ENCODE measurements at places on chromosomes 12 and 14.
A peak's percentile ranks its signal among the peaks of the same experiment; 100 is the strongest.

DNA sequence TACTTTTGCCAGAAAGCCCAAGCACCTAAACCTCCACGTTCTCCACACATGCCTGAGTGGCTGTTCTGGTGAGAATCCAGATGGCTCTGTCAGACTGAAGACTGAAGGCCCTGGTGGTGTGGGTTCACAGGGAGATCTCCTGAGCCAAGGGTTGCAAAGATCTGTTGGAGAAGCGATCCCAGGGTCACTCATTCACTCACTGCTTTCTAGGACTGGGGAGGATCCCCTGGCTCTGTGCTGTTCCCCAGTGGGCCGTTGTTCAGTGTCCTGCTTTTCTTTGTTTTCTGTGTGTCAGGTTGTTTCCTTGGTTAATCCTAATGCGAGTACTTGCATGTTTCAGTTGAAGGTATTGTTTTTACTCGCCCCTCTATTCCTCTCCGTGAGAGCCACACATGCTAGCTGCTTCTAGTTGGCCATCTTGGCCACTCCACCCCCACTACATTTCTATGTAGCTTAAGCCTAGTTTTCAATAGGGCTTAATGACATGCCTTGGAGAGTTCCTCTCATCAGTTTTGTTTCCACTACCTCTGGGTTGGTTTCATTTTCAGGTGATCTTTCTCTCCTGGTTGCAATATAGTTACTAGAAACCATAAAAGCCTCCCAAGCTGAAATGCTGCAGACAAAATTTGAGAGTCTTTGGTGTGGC is 144.5 kb upstream of the SLC38A2 start:
- DNase-seq = no peak

DNA sequence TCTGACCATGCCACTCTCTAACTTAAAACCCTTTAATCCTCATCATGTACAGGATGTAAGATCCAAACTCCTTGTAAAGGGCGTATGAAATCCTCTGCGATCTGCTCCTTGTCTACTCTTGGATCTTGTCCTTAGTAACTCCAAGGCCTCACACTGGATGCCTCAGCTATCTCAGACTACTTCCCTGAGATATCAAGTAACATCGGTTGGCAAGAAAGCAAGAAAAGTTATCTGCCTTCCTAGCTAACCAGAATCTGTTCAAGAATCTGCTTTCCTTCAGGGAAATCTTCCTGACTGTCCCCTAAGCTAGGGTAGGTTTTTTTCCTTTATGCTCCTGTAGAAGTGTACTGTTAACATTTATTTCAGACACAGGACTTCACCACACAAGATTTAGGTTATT is 82.6 kb downstream of the TAOK3 start:
- DNase-seq = no peak

- peak; percentile 4 for DNase-seq
Observed at GRCh38 chr12:85036234-85036707, at the start of the genes LRRIQ1 and TSPAN19. TSS of gene LRRIQ1 (plus strand) at chr12:85036351. CDS start at chr12:85038177, 1,826 bp downstream. TSS of gene TSPAN19 (minus strand) at chr12:85036277. CDS start at chr12:85029946, 6,331 bp downstream.

DNA sequence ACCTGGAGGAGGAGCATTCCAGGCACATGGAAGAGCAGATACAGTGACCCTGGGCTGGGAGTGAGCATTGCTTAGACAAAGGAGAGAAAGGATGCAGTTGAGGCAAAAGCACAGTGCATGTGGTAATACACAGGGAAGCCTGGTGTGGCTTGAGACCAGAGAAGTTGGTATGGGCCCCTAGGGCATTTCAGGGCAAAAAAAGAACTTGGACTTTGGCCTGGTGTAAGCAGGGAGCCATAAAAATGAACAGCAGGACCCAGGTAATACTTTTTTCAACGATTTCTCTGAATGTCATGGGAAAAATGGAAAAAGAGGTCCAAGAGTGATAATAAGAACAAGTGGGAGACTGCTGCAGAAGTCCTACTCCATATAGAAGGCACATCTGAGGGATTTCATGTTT is 163.9 kb downstream of the ASCL4 start:
- DNase-seq = no peak

DNA sequence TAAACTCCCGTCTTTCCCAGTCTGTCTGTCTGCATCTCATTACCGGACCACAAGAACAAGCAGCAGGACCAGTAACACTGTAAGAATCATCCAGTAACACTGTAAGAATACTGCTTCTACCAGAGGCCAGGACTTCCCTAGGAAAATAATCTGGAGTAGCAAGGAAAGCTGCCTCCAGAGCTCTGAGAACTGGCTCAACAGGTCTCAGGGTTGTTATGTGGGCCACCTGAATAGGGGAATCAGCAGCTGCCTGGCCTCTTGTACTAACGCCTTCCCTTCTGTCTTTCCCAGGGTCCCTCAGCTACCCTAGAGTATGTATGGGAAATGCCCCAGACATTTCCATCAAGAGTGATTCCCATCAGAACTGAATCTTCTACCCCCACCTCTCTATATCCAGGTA is 954 bp upstream of the SLC39A2 start:
- no peak for DNase-seq

GRCh38 chr14:38206689-38207376 is 871 bp upstream of the SSTR1 start:
- DNase-seq = no peak

- DNase-seq = peak; percentile 6
Observed at GRCh38 chr14:74038020-74038859, 19.1 kb downstream of the BBOF1 start.

DNA sequence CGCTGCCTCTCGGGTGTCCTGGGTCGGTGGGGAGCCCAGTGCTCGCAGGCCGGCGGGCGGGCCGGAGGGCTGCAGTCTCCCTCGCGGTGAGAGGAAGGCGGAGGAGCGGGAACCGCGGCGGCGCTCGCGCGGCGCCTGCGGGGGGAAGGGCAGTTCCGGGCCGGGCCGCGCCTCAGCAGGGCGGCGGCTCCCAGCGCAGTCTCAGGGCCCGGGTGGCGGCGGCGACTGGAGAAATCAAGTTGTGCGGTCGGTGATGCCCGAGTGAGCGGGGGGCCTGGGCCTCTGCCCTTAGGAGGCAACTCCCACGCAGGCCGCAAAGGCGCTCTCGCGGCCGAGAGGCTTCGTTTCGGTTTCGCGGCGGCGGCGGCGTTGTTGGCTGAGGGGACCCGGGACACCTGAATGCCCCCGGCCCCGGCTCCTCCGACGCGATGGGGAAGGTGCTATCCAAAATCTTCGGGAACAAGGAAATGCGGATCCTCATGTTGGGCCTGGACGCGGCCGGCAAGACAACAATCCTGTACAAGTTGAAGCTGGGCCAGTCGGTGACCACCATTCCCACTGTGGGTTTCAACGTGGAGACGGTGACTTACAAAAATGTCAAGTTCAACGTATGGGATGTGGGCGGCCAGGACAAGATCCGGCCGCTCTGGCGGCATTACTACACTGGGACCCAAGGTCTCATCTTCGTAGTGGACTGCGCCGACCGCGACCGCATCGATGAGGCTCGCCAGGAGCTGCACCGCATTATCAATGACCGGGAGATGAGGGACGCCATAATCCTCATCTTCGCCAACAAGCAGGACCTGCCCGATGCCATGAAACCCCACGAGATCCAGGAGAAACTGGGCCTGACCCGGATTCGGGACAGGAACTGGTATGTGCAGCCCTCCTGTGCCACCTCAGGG is 679 bp downstream of the ARF6 start:
- DNase-seq = no peak

DNA sequence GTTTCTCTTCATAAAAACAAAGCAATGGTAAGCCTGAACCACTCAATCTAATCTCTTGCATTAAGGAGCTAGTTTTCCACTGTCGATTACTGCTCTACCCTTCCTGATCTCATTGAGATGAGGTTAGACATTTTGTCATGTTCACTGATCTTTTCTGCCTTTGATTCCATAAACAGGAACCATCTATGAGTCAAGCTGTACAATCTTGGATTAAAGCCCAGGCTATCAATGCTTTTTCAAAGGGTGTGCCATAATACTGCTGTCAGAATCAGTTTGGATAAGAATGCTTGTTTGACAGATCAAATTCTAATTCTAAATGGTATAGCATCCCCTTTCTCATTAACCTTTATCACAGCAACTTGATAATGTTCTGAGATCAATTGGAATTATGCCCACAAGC is 16.1 kb downstream of the GRIP1 start:
- DNase-seq = no peak

DNA sequence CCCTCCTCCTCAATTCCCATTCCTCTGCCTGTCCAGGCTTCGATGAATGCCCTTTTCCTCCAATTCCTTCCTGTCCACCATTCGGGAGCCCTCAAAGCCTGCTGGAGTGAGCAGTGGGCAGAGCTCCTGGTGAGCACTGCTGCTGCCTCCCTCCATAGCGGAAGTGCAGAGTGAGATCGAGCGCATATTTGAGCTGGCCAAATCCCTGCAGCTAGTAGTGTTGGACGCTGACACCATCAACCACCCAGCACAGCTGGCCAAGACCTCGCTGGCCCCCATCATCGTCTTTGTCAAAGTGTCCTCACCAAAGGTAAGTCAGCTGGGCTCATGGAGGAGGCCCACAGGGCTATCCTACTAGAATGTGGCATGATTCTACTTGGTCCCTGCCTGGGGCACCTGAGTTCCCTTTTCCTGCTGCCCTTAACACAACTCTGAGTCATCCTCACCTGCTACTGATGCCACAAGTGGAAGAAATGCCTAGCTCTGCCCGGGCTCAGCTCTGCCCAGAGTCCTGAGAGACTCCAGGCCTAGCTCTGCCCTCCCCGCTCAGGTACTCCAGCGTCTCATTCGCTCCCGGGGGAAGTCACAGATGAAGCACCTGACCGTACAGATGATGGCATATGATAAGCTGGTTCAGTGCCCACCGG is 8.0 kb downstream of the CACNB3 start:
- no peak for DNase-seq

- DNase-seq = no peak
Observed at GRCh38 chr14:33377596-33378390, 439.1 kb downstream of the NPAS3 start.

- no peak for DNase-seq
Observed at GRCh38 chr14:35403114-35403602, 1.4 kb downstream of the NFKBIA start.

DNA sequence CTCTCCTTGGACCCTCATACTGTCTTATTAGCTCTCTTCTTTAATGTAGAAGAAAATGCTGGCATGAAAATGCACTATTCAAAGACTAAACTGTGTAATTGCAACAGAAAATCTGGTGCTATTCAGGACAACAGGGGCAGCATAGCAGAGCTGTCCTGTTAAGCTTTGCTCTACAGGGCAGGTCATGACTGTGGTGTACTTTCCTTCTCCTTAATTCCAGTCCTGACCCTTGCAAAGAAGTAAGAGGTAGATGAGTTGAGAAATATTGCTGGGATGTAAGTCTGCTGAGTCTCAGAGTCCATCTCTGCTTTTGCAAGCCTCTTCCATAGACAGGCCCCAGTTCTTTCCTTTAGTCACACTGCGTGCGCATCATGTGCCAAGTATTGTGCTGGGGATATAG is 52.6 kb upstream of the STK38L start:
- DNase-seq = no peak

DNA sequence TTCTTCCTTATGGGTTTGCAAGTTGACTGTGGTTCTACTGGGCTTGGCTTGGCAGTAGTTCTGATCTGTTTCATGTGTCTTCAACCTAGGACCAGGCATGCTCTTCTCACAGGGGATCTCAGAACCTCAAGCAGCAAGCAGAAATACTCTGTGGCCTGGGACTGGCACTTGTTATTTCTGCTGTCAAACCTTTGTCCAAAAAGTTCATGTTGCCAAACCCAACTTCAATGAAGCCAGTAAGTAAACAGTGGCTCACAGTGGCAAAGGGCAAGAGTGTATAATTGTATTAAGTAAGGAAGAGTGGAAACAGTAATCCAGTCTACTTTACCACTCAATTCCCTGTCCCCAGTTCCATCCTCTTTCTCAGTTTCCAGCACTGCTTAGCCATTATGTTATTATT is 15.7 kb upstream of the HMGA2 start:
- DNase-seq = no peak

DNA sequence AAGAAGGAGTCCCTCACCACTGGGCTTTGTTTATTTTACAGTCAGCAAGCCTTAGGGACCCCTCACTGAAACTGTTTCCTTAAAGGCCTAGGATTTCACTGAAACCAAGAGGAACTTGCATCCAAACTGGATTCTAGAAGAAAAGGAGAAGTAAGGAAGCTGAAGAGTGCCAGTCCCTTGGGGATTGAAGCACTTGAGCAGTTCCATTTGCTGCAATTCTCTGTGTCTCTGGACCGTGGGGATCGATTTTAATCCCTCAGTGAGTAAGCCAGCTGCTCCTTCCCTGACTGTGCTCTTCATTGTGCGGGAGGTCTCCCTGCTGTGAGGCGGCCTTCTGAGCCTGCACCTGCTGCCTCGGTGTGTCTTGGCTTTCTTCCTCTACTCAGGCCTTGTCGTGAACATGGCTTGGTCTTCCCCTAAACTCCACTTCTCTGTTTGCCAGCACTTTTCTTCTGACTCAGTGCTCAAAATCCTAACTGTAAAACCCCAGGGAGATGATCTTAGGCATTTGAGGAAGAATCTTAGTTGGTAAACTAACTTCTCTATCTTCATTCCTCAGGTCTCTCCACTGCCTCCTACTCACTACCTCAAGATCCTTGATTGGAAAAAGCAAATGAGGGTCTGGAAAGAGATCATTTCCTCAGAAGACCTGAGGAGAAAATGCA is 132.6 kb downstream of the SLC38A6 start:
- DNase-seq = no peak

- DNase-seq = no peak
Observed at GRCh38 chr12:123027726-123028445, 47.4 kb downstream of the ARL6IP4 start.

DNA sequence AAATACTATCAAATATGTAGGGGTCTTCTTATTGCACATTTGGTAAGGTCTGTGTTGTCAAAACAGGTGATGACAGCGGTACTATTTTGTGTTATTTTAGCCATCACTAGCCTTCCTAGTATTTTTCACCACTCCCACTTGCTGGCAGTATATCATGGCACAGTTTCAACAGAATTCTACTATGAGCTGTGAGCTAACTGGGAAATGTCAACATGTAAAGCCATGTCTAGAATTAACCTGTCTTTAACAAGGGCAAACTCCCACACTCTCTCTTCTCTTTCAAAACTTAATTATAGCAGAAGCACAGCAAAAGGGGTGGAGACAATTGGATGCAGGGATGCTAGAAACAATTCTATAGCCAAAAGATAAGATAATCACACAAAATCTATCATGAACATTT is 253.4 kb downstream of the PAX9 start:
- no peak for DNase-seq

- DNase-seq = no peak
Observed at GRCh38 chr12:64747695-64748094, 11.5 kb downstream of the GNS start.

GRCh38 chr12:106178562-106178961 is 39.8 kb upstream of the NUAK1 start:
- DNase-seq = no peak

DNA sequence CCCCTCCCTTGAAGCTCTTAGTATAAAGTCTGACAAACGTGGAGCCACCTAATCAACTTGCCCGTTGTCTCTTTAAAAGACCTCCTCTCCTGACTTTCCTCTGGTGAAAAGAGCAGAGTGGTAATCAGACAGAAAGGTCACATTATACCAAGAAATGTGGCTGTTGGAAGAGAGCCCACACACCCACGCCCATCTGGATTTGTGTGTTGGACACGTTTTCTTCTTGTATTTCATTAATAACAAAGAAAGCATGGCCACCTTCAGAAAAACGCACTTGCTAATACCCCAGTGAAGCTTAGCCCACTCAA is 41.3 kb downstream of the CCDC60 start:
- no peak for DNase-seq
